ENCODE measurements at places on chromosomes 16 and 17.

- no peak for DNase-seq
Measured at GRCh38 chr16:75550211-75550662, 5.8 kb downstream of the TMEM231 start.

DNA sequence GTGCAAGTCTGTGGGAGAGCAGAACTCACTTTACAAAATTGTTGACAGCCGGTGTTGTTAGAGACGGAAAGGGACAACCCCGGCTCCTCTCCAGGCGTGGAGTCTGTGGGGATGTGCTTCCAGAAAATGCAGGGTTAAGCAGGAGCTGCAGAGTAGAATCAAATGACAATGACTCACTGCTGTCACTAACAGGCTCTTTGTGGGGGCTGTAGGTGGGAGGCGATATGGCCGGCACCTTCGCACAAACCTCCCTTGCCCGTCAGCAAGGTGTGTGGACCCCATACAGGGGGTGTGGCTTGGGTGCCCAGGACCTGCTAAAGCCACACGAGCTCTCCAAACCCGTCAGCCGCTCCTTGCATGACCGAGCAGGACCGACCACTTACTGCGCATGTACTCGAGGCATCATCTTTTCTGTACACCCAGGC lies 5.8 kb downstream of the PDK2 start:
- DNase-seq, result no peak

DNA sequence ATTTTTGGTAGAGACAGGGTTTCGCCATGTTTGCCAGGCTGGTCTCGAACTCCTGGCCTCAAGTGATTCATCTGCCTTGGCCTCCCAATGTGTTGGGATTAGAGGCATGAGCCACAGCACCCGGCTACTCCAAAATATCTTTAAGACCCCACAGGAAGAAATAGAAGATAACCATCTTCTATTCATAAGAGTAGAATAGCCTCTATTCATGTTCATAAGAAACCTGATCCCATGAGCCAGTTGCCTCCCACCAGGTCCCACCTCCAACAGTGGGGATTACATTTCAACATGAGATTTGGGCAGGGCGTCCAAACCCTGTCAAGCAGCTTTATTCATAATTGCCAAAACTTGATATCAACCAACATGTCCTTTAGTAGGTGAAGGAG lies 13.9 kb upstream of the TMC7 start:
- DNase-seq, result no peak

DNA sequence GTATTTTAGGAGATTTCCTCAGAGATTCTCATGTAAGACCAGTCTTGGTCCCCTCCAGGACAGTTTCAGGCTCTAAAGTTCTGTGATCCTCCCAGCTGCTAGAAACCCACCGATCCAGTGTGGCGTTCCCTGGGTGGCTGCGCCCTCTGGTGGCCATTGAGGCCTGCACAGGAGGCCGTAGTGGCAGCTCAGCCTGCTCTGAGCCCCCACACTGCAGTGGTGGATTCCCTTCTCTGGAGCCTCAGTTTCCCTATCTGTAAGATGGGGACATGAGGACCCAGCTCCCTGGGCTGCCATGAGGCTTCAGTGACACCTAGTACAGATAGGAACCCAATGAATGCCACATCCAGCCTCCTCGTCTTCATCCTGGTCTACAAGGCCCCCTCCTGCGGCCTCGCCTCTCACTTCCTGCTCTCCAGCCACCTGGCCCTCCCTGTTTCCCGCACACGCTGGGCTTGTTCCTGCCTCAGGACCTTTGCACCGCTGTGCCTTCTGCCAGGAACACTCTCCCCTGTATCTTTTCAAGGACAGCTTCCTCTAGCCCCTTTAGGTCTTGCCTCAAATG lies 16.5 kb downstream of the CCDC102A start:
- DNase-seq, result peak; percentile 25
